Activated T-cell treated with anti-CD3 and anti-CD28 coated beads, Interleukin-2, amount 50 U/mL, for 72 hours (primary cell): ENCODE measurements at places on chromosomes 13 and 19. TPM values are rescaled to one million over a fixed set of nuclear protein-coding genes. Genes with fewer than 3 reads are reported as not detected.

DNA sequence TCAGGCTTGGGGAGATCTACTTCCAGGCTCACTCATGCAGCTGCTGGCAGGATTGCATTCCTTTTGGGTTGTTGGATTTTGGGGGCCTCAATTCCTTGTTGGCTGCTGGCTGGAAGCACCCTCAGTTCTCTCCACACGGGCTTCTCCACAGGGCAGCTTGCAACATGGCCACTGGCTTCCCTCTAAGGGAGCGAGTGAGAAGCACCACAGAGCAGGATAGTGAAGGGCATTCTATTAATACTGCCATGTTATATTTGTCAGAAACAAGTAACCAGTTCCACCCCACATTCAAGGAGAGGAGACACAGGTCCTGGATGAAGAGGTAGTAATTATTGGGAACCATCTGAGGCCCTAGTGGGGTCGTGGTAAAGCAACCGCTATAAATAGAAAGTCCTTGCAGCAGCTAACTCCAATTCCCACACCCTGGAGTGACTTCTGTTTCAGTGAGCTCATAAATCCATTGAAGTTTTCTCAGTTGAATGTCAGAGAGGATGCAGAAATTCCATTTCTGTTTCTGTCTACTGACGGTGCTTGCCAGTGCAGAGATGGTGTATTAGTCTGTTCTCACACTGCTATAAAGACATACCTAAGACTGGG lies 558.9 kb downstream of the IRS2 start:
- DNase-seq, result no peak

The GJA3 gene
- total RNA-seq, result 0.67 TPM

DNA sequence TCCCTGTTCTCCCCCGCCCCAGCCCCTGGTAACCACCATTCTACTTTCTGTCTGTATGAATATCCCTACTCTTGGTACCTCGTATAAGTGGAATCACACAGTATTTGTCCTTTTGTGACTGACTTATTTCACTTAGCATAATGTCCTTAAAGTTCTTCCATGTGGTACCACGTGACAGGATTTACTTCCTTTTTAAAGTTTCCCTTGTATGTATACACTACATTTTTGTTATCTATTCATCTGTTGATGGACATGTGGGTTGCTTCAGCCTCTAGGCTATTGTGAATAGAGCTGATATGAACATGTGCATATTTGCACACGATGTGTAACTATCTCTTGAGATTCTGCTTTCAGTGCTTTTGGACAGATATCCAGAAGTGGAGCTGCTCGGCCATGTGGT lies 59.6 kb upstream of the GJB6 start:
- no peak for DNase-seq

The KRTDAP gene
- not detected for total RNA-seq

- DNase-seq, result no peak
Measured at GRCh38 chr13:107665926-107666458, 549.3 kb downstream of the LIG4 start.
